ENCODE measurements at places on chromosomes 11 and 22. TPM values are rescaled to one million over a fixed set of nuclear protein-coding genes. Genes with fewer than 3 reads are reported as not detected.

Gene RPUSD4
- total RNA-seq = 37.7 TPM

Gene SYNGR1
- 3.6 TPM for total RNA-seq

Gene YAP1
- total RNA-seq = 54.2 TPM

Gene SLC43A1
- 13.1 TPM for total RNA-seq

Gene SHISA8
- total RNA-seq = not detected

Gene BBOX1
- not detected for total RNA-seq

Gene PLA2G3
- not detected for total RNA-seq

Gene ANKK1
- under 0.01 TPM for total RNA-seq

Measured in vein endothelial cell (primary cell).